HFF-Myc (cell line): ENCODE measurements at places on chromosomes 1 and 21.

GRCh38 chr1:9128520-9129265 is at the start of gene GPR157:
TSS of gene GPR157 (minus strand) at chr1:9129102. CDS start at chr1:9129027, 75 bp downstream.
- DNase-seq, result no peak

DNA sequence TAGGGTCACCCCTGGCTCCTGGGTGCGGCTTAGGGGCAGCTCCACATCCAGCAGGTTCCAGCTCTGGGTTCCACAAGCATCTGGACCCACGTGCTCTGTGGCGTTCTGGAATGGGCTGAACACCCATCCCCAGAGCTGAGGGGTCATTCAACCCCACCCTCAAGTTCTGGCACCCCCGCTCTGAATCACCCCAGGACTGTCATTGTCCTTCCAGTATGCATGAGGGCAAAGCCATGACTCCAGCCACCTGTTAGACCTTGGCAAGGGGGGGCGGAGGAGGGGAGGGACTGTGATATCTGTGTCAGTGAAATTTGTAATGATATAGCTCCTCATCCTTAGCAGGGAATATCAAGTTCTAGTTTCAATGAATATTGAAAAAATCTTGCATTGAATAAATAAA is 12.3 kb downstream of the INSRR start:
- DNase-seq, result no peak

- DNase-seq, result no peak
These were observed 43.1 kb downstream of the IL12RB2 start for GRCh38 chr1:67350783-67351182.

- no peak for DNase-seq
These were observed 801 bp upstream of the ANXA9 start for GRCh38 chr1:150981177-150981804.

DNA sequence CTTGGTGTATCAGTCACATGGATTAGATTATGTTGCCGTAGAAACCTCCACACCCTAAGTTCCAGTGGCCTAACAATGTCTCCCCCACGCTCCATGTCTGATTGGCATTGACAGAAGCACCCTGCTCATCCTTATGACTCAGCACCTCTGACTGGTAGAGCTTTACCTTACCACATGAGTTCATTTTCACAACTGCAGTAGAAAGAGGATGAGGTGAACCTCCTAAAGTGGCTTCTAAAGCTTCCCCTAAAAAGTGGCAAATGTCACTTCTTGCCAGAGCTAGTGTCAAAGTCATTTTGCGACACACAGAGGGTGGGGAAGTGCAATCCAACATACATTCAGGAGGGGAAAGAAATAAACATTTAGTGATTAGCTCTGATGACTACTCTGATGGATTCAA is 30.6 kb upstream of the LYPD8 start:
- DNase-seq, result no peak

DNA sequence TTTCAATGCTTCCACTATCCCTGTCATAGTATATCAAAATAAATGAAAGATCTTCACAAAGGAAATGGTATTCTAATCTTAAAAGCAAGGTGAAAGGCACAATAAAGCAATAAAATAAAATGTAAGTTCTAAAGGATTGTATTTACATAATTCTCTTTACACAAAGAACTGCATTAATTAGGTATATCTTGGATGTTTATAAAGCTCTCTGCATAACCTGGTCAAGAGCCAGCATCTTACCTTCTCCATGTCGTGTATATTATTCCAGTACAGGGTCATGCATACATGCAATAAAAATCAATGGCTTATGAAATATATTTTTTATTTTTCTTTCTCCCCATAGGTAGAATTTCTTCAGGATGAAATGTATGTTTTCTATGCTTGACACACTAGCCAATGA is 63.8 kb downstream of the GON4L start:
- no peak for DNase-seq

DNA sequence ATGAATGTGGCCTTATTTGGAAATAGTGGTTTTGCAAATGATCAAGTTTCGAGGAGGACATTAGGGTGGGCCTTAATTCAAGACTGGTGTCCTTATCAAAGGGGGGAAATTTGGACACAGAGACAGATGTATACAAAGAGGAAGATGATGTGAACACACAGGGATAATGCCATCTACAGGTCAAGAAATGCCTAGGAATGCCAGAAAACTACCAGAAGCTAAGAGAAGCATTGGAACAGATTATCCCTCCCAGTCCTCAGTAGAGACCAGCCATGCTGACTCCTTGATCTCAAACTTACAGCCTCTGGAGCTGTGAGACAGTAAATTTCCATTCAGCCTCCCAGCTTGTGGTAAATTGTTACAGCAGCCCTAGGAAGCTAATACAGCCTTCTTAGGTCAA is 151.4 kb downstream of the PTGER3 start:
- no peak for DNase-seq
